ENCODE measurements at places on chromosomes 6 and 20.

- DNase-seq = no peak
Observed at GRCh38 chr6:4133941-4134838, 1.2 kb downstream of the ECI2 start.

GRCh38 chr6:37630281-37630799, 67.3 kb downstream of the MDGA1 start:
- no peak for DNase-seq

DNA sequence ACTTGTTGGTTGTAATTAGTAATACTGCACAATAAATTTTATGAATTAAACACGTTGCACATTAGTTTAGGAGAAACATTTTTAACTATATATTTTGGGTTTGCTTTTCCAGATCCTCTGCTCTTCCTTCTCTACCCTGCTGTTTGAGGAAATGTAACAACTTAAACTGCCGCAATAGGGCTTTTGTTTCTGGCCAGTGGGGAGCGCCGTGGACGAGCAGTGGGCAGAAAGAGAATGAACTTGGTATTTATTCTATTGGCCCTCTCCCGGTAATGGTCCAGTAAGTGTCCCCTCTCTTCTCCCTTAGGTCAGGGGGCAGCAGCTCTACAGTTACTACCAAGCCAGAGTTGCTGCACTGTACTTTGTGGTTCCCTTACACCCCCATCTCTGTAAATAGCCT, 35.2 kb upstream of the EPHA7 start:
- DNase-seq = no peak

DNA sequence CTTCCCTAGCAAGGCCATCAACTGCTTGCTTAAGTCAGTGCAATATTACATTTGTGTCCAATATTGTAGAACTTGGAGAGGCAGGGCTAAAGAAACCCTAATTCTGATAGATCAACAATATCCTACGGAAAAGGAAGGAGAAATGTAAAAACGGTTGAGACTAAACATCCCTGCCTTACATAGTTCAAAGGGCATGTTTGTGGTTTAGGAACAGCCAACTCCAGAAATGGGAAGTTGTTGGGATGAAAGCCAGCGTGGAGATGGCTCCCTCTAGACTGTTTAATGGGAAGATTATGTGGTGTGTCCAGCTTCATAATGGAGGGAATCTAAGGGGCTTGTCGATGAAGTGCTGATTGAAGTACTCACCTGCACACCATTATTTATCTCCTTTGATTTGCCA, 145.3 kb upstream of the TENT5A start:
- DNase-seq = no peak

- no peak for DNase-seq
Observed at GRCh38 chr6:146028252-146028795, 538 bp upstream of the GRM1 start.

- DNase-seq = no peak
Observed at GRCh38 chr20:25061103-25061799, 3.3 kb upstream of the ACSS1 start.

- DNase-seq = no peak
Observed at GRCh38 chr20:56665806-56666205, 36.7 kb downstream of the TFAP2C start.

DNA sequence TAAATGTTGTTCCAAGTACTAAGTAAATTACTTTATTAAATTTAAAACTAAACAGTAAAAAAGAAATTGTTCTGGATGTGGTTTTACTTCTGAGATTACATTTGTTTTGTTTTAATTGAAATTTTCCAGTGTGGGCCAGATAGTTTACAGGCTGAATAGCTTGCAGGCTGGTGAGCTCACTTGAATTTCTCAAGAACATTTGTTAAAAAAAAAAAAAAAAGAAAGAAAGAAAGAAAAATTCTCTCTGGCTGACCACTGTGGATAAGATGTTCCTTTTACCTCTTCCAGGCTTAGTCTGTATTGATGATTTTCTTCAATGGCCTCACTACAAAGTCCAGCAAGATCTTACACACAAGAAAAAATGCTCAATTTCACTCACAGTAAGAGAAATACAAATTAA, 85.4 kb downstream of the PLCG1 start:
- DNase-seq = no peak

DNA sequence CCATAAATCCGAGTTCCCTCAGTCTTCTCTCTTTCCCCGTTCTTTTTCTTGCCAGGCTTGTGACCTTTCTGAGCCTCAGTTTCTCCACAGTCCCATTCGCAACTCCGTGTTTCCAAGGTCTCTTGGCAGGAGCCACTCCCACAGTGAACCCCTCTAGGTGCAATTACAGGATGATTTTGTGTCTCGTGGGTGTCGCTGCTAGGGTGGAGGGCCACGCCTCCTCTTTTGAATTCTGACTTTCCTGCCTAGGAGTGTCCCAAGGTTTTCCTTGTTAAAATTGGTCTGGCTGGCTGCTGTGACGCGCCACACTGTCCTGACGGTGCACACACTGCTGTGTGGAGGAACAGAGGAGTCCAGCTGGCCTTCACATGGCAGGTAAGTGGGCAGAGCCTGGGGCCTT, at the start of gene TGM6:
Gene TGM6, plus strand, starts transcription at position 301 of the 400 bp plus-strand sequence. Its CDS starts 68 bp downstream, at position 369.
- DNase-seq = no peak

GRCh38 chr6:5765141-5765760, 241.5 kb downstream of the NRN1 start:
- DNase-seq = no peak

- DNase-seq = no peak
Observed at GRCh38 chr20:41017448-41018042, 11.1 kb upstream of the TOP1 start.

DNA sequence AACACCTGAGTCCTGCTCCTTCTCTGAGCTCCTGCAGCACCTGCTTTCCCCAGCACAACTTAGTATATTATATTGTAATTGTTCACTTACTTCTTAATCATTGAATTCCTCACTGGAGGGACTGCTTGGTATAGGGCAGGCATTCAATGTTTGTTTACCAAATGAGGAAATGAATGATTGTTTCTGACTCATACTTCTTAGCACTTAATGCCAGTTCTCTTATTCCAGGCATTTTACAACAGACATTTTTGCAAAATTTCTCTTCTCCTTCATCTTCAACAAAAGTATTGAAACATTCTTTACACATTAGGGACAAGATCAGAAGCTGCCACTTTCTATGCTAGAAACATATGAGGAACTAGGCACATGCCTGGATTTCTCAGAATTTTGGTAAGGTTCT, 119.4 kb downstream of the TBX18 start:
- no peak for DNase-seq

DNA sequence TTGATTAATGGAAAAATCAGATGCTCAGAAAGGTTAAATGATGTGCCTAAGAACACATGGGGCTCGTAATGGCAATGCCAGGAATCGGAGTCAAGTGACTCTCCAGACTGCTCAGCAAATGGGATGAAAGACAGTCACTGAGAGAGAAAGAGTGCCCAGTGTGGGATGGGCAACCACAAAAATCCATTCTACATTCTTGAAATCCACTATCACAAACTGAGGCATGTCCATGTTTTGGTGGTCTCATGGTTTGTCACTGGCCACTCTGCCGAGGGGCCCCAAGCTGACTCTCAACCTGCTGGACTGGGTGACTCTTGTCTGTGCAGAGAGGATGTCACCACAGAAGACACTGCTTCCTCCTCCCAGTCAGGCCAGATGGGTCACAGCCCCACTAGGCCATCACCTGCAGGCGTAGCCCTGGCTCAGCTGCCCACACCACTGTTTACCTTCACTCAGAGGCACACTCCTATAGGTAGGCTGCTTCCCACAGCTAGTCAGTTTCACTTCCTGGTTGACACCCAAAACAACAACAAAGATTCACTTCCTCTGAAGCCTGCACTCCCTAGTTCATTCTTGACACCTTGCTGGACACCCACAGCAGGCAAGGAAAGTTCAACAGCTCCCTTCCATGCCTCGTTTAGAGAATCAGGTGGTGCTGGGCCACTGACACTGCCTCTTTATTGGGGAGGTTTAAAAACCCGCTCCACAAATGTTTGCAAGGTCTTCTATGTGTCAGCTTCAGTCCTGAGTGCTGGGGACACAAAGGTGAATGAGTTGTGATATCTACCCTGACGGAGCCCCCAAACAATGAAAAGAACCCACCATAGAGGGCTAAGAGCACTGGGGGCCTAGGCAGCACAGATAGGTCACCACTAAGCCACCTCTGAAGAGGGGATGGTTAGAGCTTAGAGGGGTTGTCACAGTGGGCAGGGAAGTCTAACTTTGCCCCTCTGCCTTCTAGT, 21.7 kb downstream of the MAP1LC3A start:
- no peak for DNase-seq

DNA sequence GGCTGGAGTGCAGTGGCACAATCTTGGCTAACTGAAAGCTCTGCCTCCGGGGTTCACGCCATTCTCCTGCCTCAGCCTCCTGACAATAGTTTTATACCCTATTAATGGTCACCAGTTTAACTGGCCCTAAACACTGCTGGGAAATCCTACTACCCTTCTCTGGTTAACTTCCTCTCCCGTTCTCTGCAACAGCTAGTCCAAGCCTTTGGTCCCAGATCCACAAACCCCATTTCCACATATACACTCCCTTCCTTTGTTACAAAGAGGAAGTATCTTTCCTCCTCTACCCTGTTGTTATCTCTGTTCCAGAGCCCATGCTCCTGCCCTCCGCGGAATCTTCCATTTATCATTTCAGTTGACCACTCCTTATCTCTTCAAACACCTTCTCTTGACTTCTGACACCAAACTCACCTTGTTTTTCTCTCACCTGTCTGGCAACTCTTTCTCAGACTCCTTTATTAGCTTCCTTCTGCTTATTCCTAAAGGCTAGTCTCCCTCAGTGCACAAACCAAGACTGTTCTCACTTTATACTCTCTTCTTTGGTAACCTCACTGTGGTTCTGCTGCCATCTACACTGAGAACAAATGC, 25.0 kb upstream of the TBC1D22B start:
- DNase-seq = no peak

GRCh38 chr6:157273756-157274470, 49.4 kb downstream of the TMEM242 start:
- DNase-seq = no peak

- no peak for DNase-seq
Observed at GRCh38 chr6:3895805-3896204, 46.6 kb downstream of the FAM50B start.

GRCh38 chr6:41785689-41786450, 1.6 kb upstream of the TOMM6 start:
- DNase-seq = no peak

DNA sequence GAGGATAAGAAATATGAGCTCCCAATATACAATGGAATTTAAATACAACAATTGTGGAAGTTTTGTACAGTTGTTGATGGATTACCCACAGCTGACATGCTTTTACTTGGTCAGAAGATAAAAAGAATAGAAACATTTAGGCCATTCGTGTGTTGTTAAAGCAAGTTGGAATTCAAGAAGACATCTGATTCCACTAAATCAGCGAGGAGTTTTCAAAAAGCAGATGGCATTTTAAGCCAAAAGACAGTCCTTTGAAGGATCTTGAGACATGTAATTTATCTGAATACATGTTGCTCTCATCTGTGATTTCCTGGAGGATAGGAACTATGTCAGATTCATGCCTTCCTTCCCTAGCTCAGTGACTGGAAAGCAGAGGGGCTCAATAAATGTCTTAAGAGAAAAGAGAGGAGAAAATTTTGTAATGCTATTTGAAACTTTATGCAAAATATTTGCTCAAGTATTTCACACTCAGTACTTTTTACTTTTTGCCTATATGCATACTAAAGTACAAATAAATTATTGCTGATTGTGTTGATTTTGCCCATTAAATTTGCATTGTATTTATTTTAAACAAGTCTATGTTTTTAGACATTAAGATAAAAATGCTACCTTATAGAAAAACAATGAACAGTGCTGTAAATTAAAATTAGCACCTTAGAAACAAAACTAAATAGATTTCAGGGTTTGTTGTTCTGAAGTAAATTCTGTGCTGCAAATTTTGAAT, 733.8 kb upstream of the FLRT3 start:
- DNase-seq = no peak

GRCh38 chr6:83314693-83315092, 116.2 kb downstream of the ME1 start:
- DNase-seq = no peak
